ENCODE measurements at places on chromosomes 7 and 10.

DNA sequence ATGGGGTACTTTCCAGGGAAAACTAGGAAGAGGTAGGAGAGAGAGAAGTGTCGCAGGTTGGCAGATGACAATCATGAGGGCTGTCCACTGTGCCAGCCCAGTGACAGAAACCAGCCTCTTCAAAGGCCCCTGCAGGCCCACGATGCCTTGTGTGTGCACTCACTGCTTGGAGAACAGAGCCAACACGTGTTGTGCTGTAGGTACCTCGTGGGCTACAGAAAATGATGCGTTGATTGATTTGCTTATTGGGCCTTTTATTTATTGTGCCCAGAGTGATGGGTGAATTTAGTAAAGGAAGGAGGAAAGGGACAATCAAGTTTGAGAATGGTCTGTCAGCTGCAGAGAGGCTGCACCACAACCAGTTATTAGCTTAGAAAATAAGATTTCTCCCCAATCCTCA, 215.1 kb downstream of the PLXNA4 start:
- DNase-seq: no peak

GRCh38 chr10:60513281-60513680, 123.6 kb upstream of the ANK3 start:
- DNase-seq: no peak

GRCh38 chr7:155878674-155879073, 66.4 kb upstream of the SHH start:
- no peak for DNase-seq

GRCh38 chr10:11513727-11514126, 97.7 kb downstream of the USP6NL start:
- DNase-seq: no peak

DNA sequence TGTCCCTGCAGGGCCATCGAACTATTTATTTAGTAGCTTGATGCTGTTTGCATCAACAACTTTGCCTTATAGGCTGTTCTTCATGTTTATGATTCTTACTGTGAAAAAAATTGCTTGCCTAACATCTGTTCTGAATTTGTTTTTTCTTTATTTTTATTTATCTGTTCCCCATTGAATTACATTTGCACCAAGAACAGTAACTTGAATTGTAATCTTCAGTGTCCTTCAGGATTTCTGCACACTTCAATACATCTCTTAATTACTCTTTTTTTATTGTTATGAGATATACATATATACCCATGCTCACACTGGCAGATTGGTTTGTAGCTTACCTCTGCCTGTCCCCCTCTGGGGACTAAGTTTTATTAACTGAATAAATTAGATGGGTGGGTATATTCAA, 64.4 kb downstream of the TBXAS1 start:
- DNase-seq: no peak

DNA sequence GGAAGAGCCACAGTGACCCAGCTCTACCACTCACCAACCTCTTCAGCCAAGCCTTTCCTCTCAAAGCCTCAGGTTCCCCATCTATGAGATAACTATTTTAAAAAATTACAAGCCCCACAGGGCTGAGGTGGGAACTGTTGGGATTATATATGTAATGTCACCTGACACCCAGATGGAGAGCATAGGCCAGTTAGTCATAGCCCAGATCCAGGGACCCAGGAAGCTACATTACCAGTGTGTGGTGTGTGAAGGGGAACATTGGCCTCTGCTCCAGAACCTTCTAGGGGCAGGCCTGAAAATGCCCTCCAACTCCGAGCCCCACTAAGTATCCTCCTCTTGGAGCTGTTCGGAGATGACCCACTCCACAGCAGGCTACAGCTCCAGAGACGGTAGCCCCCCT, 162.4 kb downstream of the NRF1 start:
- no peak for DNase-seq

GRCh38 chr10:13072339-13072738, 27.6 kb upstream of the OPTN start:
- no peak for DNase-seq

DNA sequence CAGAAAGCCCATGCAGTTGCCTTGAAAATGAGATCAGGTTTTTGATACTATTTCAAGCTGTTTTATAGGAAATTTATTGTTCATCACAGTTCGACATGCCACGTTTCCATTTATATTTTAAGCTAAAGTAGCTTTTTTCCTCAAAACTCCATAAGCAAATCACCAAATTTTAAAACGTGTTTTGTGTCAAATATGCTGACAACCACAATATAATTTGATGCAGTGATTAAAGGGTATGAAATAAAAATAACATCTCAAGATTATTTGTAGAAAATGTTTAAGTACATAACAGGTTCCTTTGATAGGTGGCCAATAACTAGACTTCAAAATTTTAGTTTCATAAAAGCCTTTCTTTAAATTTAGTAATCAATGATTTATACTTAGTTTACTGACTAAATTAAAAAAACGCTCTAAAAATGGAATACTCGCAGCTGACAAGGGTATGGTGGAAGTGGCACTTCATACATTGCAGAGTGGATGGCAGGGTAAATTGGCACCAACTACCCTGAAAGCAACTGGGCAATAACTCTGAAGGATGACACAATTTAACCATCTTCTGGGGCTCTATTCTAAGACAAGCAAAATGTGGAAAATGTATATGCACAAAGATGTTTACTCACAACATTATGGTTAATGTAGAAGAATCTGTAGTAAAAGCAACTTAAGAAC, 481.6 kb downstream of the TNS3 start:
- DNase-seq: no peak

DNA sequence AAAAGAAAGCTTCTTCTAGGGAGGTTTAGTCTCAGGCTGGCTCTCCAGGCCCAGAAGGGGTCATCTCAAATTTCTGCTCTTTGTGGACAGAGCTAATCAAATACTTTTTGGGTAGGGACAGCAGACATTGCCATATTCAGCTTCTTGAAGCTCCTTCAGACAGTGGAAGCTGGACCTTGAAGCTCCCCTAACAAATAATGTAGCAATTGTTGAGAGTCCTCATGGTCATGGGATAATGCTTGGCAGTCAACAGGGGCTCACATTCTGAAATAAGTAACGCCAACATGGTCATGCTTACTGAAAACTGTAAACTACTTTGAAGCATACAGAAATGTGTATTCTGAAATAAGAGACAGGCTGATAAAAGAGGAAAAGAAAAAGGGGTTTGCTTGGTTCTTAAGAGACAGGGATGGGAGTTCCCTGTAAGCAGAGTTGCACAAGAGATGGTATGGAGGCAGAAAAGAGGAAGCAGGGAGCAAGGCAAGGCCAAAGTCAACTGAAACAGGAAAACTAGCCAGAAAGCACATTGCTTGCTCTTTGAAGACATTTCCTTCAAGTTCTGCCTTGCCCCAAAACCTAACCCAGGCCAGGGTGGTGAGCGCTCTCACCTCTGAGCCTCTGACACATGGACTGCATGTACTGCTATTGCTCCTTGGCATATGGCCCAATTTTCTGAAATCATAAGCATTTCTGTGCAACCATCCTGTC, 53.1 kb upstream of the KMT2E start:
- no peak for DNase-seq

- DNase-seq: no peak
These were observed 16.4 kb upstream of the C10orf105 start for GRCh38 chr10:71735709-71736569.

GRCh38 chr10:86366033-86366901, at the start of gene GRID1:
GRID1 (minus strand) TSS chr10:86366795.
- DNase-seq: peak; percentile 57

DNA sequence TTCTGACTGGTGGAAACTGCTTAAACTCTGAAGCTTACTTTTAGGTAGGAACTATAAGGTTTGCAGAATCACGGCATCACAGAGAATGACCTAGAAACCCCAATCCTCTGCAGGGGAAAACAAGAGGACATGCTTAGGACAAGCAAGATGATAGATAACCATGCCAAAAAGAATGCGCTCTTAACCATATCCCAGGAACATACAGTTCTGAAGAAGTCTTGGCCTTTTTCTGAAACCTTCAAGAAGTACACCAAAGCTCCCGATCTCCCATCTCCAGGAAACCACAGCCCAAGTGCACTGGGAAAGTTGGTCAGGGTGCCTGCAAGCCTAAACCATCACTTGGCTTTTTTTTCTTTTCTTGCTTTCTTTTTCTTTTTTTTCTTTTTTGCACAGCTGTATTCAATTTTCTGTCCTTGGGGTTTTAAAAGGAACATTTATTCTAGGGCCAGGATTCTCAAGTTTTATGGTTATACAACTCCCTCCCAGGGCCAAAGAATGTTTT, 12.2 kb upstream of the SVIL start:
- no peak for DNase-seq

GRCh38 chr10:49549640-49550346, 10.9 kb upstream of the ERCC6 start:
- no peak for DNase-seq

DNA sequence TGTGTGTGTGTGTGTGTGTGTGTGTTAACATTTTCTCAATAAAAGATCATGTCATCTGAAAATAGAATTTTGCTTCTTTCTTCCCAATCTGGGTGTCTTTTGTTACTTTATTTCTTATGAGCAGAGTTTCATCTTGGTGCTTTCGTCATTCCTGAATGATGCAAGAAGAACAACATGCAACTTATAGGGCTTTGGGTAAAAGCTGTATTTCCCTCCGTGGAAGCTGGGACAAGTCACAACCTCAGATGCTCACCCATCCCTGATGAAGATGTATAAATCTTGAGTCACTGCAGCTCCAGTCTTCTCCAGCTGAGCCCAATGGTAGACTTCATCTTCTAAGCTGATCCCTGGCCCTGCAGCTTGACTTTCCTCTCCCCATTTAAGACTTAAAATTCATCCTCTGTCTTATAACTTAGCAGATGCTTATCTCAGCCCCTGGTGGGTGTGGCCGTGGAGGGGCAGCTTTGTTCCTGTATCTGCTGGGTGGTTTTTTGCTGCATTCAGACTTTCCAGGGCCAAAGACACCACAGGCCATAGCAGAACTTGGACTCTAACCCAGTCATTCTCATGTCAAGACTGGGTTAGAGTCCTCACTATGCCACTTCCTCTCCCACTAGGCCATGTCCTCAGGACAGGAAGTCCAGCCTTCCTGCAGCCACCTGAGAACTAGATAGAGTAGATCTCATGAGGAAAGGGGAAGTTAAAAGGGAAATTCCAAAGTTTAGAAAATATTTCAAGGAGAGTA, 356.4 kb downstream of the TNS3 start:
- no peak for DNase-seq

- DNase-seq: no peak
These were observed 150.5 kb downstream of the PTPN20 start for GRCh38 chr10:47061776-47062175.

All from SK-N-DZ (cell line).